ENCODE measurements at places on chromosomes 2 and 18. TPM values are rescaled to one million over a fixed set of nuclear protein-coding genes. Genes with fewer than 3 reads are reported as not detected.

DNA sequence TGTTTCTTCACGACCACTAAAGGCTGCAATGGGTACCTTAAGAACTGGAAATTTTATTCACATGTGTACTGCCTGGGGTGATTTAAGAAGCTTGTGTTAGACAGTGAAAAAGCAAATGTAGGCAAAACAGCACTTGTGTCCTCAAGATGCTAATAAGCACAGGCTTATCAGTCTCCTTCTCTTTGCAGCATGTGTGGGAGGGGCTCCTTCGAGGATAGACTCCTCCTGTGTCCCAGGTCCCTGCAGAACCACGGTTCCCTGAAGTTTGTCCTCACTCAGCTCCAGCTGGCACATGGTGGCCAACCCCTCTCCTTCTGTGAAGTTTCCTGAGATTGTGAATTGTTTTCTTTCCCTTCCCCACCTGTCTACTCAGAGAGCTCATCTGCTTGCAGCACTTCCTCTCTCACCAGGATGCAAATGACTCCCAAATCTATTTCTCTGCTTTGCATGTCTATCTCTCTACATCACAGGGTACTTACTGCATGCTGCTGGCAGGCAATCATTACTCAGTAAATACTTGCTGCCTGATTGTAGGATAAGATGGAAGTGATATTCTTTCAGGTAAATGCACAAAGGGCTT lies 589.6 kb upstream of the KLHL29 start:
- H3K27ac ChIP-seq = no peak overlapping the region
- no peak for DNase-seq
- H3K27me3 ChIP-seq = no peaks in the 10 kb centered on the region
- H3K4me1 ChIP-seq = no peaks in the 10 kb centered on the region
- no peaks in the 10 kb centered on the region for H3K36me3 ChIP-seq

DNA sequence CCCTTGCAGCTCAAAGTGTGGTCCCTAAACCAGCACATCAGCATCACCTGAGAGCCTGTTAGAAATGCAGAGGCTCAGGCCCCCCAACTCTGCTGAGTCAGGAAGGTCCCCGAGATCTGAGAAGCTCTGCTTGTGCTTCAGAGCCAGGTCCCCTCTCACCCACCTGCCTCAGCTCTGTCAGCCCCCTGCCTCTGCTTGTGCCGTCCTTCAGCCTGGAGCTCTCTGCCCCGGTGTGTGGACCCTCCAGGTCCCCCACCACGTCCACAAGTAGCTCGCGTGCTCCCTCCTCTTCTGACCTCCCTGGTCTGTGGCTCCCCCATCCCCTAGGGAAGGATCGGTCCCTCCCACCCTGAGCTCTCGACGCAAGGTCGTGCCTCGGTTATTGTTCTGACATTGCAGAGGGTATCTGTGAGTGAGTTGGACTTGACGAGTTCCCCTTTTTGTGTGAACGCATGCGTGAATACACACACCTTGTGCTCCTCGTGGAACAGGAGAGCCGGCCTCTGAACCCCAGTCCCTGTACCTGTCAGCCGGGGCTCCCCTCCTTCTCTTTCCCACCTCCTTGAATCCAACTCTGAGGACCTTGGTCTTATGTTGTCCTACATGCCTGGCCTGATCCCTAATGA lies 75.5 kb upstream of the TAF1B start:
- H3K4me3 ChIP-seq = no peak overlapping the region
- H3K27me3 ChIP-seq = no peaks in the 10 kb centered on the region
- H3K4me1 ChIP-seq = peaks cover 5% of the 10 kb centered on the region
- no peak for DNase-seq

DNA sequence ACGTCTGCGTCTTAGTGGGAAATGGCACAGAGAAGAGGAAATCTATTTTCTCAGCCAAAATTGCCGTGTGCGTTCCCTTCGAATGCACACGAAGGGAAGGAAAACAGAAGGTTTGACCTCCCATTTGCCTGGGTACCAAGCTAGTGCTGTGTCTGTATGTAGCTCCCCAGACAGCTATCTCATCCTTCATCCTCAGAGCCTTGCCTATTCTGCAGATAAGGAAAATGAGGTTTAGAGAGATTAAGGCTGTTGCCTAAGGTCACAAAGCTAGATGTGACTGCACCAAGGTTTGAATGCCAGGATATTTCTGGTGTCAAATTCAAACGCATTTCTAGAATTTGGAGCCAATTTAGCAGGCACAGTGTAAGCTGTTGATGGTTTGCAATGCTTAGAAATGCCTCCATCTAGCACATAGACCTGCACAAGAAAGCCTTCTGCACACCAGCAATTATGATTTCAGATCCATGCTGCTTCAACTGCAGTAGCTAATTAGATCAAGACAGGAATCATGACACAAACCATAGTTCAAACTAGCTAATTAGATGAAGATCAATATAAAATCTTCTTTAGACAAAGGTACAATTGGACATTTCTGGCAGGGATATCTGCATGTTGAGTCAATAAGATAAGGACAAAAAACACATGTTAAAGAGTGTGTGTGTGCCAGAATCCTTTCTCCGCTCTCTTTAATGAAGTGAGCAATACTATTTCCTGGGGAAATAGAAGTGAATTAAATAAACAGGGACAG lies 115.1 kb downstream of the CMPK2 start:
- no peaks in the 10 kb centered on the region for H3K27me3 ChIP-seq
- H3K4me1 ChIP-seq = no peaks in the 10 kb centered on the region
- H3K36me3 ChIP-seq = no peaks in the 10 kb centered on the region
- no peak overlapping the region for H3K4me3 ChIP-seq

- H3K27ac ChIP-seq = no peak overlapping the region
- H3K4me1 ChIP-seq = peaks cover 2% of the 10 kb centered on the region
- H3K4me3 ChIP-seq = no peak overlapping the region
Measured at GRCh38 chr2:236575510-236575909, 5.9 kb downstream of the ACKR3 start.

DNA sequence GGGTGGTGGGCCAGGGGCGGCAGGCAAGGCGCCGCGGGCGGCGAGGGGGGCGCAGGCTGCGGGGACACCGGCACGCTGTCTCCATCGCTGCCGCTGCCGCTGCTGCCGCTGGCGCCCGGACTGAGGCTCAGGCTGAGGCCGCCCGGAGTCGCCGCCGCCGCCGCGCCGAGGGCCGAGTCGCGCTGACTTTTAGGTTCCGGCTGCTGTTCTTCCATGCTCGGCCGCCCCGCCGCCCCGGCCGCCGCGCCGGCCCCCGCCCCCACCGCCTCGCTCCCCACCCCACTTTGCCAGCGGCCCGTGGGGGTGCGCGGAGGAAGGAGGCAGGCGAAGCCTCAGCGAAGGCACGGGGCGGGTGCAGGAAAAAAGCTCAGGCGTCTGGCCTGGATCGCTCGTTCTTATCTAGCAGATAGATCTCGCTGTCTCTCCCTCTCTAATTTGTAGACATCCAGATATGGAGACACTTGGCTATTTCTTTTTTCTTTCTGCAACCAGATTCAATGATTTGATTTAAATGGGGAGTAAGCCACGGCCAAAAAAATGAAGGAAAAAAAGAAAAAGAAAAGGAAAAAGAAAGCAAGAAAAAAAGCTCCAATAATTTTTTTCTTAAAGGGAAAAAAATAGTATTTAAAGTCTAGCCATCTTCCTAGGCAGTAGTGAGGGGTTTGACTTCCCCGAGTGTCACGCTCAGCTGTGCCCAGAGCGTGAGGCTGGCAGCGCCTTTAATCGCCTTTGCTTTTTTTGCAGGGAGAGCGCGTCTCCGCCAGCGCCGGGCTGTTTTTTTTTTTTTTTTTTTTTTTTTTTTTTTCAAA lies at the start of gene EN1:
EN1 (minus strand) TSS at position 696 of the 809 bp plus-strand sequence; CDS start at position 215, 481 bp downstream.
- no peak for DNase-seq
- H3K4me3 ChIP-seq = peak within 1 kb of the TSS; percentile 8
- no peak within 1 kb of the TSS for H3K27ac ChIP-seq
- H3K27me3 ChIP-seq = no peaks in the 10 kb centered on the region
- peaks cover 2% of the 10 kb centered on the region for H3K4me1 ChIP-seq

DNA sequence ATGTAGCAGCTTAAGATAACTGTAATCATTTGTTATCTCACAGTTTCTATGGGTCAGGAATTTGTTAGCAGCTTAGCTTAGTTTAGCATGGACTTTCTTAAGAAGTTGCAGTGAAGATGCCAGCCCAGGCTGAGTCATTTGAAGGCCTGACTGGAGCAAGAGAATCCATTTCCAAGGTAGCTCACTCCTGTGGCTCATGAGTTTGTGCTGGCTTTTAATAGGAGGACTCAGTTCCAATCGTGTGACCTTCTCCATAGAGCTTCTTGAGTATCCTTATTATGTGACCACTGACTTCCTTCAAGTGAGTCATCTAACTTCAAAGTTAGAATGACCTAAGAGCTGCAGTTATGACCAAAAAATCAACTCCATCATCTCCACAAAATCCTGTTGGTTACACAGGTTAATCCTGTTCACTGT lies 1.4 kb downstream of the GPATCH11 start:
- no peaks in the 10 kb centered on the region for H3K27me3 ChIP-seq
- no peak overlapping the region for H3K4me3 ChIP-seq
- no peak overlapping the region for H3K27ac ChIP-seq
- no peaks in the 10 kb centered on the region for H3K36me3 ChIP-seq
- no peak for DNase-seq
- peaks cover 6% of the 10 kb centered on the region for H3K4me1 ChIP-seq

DNA sequence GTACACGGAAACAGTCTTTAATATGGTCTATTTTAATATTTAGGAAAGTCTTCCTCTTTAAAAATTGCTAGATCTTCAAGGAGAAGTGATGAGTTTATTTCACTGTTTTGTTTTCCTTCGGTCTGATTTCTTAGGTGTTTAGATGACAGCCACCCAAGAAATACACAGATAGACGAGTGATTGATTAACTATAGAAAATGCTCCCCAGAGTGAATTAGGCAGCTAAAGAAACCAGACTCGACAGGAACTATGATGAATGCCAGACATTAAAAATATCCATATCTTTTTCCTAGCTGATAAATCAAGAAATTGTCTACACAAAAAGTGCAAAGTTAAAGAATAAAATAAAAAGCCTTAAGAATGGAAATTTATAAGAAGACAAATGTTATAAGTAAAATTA lies 888.7 kb upstream of the CNTNAP5 start:
- H3K27ac ChIP-seq = no peak overlapping the region
- no peak for DNase-seq
- no peaks in the 10 kb centered on the region for H3K27me3 ChIP-seq

DNA sequence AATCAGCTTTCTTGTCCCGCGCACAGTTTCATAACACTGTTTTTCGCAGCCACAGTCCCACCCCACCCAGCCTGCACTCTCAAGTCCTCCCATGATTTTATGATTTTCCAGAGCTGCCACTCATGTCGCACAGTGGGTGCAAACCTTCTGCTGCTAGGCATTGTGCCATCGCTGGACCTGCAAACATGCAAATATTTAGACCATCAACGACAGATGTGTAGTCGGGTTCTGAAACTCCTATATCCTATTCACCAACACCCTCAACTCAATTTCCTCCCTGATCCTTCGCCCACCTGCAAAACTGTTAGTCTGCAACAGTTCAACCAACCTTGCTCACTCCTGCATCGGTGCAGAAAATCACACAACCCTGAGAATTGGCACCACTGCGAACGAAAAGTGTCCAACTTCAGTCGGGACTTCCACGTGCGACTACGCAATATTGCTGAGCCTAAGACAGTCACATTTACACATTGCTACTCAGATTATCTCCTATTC lies 871 bp upstream of the ALS2 start:
- no peak overlapping the region for H3K27ac ChIP-seq
- H3K4me3 ChIP-seq = peak overlapping the region; percentile 70
- peak; percentile 20 for DNase-seq
- no peaks in the 10 kb centered on the region for H3K36me3 ChIP-seq
- no peaks in the 10 kb centered on the region for H3K27me3 ChIP-seq

- H3K27ac ChIP-seq = no peak overlapping the region
- peak; percentile 10 for DNase-seq
- no peaks in the 10 kb centered on the region for H3K27me3 ChIP-seq
- peaks cover 1% of the 10 kb centered on the region for H3K4me1 ChIP-seq
Measured at GRCh38 chr2:70118798-70119454, 31.6 kb downstream of the PCBP1 start.

DNA sequence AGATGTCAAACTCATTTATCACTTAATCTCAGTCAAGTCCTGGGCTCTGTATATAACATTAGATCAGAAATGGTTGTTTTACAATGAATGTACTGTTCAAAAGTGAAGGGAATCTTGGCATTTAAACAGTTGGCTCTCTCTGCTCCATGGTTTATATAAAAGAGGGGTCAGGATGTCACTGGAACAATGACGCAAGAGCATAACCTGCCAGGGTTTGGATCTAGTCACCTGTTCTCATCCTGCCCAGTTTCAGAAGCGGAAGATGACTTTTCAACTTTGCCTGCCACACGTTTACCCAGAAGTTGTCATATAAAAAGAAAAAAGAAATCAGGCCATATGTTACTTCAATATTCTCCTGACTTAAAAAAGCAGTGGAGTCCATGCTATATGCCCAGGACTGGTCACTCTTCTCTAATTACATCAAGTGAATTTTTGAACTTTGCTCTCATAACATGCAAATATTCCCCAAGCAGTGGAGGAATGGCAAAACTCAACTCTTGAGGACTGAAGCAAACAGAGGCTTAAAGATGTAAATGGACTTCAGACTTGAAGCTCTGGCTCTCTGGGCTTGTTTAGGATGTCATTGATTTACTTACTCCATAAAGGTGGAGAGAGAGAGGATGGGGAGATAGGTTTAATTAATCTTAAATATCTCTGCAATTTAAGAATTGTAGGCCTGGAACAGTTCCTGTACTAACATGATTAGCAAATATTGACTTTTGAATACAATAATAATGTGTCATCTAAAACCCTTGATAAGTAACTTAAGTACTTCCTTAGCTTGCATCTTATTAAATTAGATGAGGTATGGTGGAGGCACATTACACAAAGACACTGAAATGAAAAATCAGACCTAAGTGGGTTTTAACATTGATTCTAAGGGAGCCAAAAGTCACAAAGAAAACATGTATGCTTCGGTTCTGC lies 58.3 kb downstream of the ETAA1 start:
- DNase-seq = no peak
- H3K36me3 ChIP-seq = no peaks in the 10 kb centered on the region
- H3K4me1 ChIP-seq = no peaks in the 10 kb centered on the region
- H3K27me3 ChIP-seq = no peaks in the 10 kb centered on the region

DNA sequence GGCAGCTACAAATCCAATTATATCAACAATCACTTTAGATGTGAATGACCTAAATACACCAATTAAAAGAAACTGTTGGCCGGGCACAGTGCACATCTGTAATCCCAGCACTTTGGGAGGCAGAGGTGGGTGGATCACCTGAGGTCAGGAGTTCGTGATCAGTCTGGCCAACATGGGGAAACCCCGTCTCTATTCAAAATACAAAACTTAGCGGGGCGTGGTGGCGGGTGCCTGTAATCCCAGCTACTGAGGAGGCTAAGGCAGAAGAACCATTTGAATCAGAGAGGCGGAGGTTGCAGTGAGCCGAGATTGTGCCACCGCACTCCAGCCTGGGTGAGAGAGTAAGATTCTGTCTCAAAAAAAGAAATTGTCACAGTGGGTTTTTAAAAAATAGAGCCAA lies 49.5 kb downstream of the ATL2 start:
- no peak overlapping the region for H3K4me3 ChIP-seq
- DNase-seq = no peak
- no peak overlapping the region for H3K27ac ChIP-seq
- H3K27me3 ChIP-seq = no peaks in the 10 kb centered on the region
- no peaks in the 10 kb centered on the region for H3K4me1 ChIP-seq
- H3K36me3 ChIP-seq = no peaks in the 10 kb centered on the region

Gene OTOS
- total RNA-seq = not detected

Gene GCG
- total RNA-seq = 0.23 TPM

Gene CYP27C1
- total RNA-seq = 0.31 TPM

Gene AQP12B
- total RNA-seq = 0.36 TPM

Gene SERPINB11
- total RNA-seq = not detected

Gene CFC1
- 0.34 TPM for total RNA-seq

Gene FER1L5
- 0.34 TPM for total RNA-seq
